Neural crest cell (in vitro differentiated cells): ENCODE measurements at places on chromosomes 16 and 17. TPM values are rescaled to one million over a fixed set of nuclear protein-coding genes. Genes with fewer than 3 reads are reported as not detected.

GRCh38 chr17:36024106-36024869, 6.5 kb upstream of the CCL23 start:
- no peak for DNase-seq

DNA sequence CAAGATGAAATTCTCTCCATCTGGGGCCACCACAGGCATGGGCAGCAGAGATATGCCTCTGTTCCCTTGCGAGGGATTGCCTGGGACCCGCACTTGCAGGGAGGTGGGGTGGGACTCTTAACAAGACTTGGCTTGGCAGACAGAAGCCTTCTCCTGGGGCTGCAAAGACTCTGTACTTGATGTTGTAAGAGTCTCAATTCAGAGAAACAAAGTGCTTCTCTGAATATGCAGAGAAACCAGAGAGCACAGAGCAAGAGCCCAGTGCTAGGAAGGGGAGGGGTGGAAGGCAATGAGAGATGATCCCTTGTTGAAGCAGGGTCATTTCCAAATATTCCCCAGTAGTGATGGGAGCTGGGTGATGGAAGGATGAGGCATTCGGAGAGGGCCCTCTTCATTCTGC, 2.2 kb downstream of the MMP28 start:
- no peak for DNase-seq

DNA sequence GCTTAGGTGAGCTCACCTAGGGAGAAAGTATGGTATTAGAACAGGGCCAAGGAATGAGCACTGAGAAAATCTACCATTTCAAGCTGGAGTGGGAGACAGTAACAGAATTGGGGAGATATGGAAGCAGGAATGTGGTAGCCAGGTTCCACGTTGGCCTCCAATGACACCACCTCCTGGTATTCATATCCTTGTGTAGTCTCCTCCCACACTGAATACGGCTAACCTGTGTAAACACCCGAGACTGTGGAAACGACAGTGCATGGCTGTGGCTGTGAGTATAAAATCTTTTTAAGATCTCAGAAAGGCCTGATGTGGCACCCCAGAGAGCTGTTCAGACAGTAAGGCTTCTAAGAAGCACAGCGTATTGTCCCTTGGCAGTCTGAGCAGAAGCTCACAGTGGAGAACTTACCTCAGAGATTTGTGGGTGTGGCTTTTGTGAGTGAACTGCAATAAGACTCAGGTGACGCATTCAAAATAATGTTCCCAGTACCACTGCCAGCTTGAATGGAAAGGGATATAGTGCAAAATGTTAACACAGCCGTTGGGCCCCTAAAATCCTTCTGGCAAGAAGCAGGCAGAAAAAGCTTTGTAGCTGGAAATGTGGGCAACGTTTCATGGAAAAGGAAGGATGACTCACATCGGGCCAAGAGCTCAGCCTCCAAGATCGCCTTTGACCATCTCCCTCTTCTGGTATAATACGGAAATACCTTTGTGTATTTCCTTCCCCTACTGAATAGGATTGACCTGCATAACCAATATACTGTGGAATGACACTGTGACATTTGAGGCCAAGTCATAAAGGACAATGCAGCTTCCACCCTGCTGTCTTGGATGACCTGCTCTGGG, 14.4 kb downstream of the SDR42E1 start:
- DNase-seq: no peak

GRCh38 chr16:18018376-18018775, 318.2 kb downstream of the NPIPA8 start:
- DNase-seq: no peak

- DNase-seq: no peak
Observed at GRCh38 chr16:19688396-19689024, 29.5 kb downstream of the KNOP1 start.

GRCh38 chr17:50603340-50603739, 31.3 kb upstream of the ABCC3 start:
- DNase-seq: no peak

GRCh38 chr17:83203073-83203471, 123.7 kb downstream of the METRNL start:
- no peak for DNase-seq

GRCh38 chr17:75067856-75068255, 19.9 kb upstream of the SLC16A5 start:
- no peak for DNase-seq

The UMOD gene
- total RNA-seq: not detected in 2 replicates

The PDILT gene
- not detected in 2 replicates for total RNA-seq

The KIF1C gene
- 61.7 and 68.4 TPM in 2 replicates for total RNA-seq

The MT1H gene
- total RNA-seq: not detected in 2 replicates
